Activated CD8-positive, alpha-beta T cell treated with anti-CD3 and anti-CD28 coated beads, Interleukin-2, amount 10 ng/mL, durations not matched to agents 7 days and 5 days (primary cell): ENCODE measurements at places on chromosomes 4 and X.

GRCh38 chrX:11564546-11564945, 101.2 kb downstream of the ARHGAP6 start:
- no peak overlapping the region for H3K4me3 ChIP-seq
- no peak for DNase-seq
- peaks cover 2% of the 10 kb centered on the region for H3K27me3 ChIP-seq

GRCh38 chr4:1237981-1238675, 10.8 kb downstream of the CTBP1 start:
- H3K27me3 ChIP-seq, result no peaks in the 10 kb centered on the region
- peaks cover 8% of the 10 kb centered on the region for H3K4me1 ChIP-seq
- no peak for DNase-seq
- peaks cover 47% of the 10 kb centered on the region for H3K36me3 ChIP-seq
- no peak overlapping the region for H3K4me3 ChIP-seq

GRCh38 chr4:124386648-124387047, 325.9 kb downstream of the ANKRD50 start:
- DNase-seq, result no peak
- H3K4me3 ChIP-seq, result no peak overlapping the region
- H3K36me3 ChIP-seq, result no peaks in the 10 kb centered on the region
- H3K27ac ChIP-seq, result no peak overlapping the region
- no peaks in the 10 kb centered on the region for H3K27me3 ChIP-seq
- no peaks in the 10 kb centered on the region for H3K4me1 ChIP-seq

DNA sequence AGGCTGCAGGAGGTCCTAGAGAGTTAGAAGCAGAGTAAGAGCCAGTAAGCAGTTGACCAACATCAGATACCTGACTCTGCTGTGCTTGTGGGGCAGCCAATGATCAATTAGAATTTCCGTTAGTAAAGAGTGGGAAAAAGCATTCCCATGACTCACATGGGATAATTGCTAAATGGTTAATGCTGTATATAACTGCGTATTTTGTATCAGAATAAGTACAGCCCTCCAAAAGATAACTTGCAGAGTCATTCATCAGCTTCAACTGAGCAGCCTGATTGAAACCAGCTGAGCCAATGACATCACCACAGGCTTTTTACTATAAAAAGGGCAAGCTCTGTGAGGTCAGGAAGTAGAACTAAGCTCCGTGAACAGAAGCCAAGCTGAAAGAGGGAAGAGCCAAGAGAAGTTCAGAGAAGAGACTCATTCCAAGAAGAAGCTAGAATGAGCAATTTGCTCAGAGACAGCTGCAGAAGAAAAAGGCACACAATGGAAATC, 67.9 kb downstream of the PPP3CA start:
- H3K4me3 ChIP-seq, result no peak overlapping the region
- no peaks in the 10 kb centered on the region for H3K27me3 ChIP-seq
- peak overlapping the region; percentile 22 for H3K27ac ChIP-seq

GRCh38 chr4:108327642-108328382, 159.1 kb upstream of the LEF1 start:
- DNase-seq, result no peak
- no peaks in the 10 kb centered on the region for H3K36me3 ChIP-seq
- H3K27me3 ChIP-seq, result peaks cover 7% of the 10 kb centered on the region
- H3K27ac ChIP-seq, result no peak overlapping the region

GRCh38 chr4:153468587-153468986, 2.4 kb downstream of the TMEM131L start:
- H3K27me3 ChIP-seq, result no peaks in the 10 kb centered on the region
- H3K4me3 ChIP-seq, result peak overlapping the region; percentile 96
- H3K36me3 ChIP-seq, result peaks cover 59% of the 10 kb centered on the region
- peak; percentile 46 for DNase-seq

- H3K27me3 ChIP-seq, result peaks cover 4% of the 10 kb centered on the region
- no peak overlapping the region for H3K4me3 ChIP-seq
- H3K27ac ChIP-seq, result no peak overlapping the region
Measured at GRCh38 chr4:79831701-79832514, 241.1 kb downstream of the ANTXR2 start.
